ENCODE measurements at places on chromosomes 1 and 21. TPM values are rescaled to one million over a fixed set of nuclear protein-coding genes. Genes with fewer than 3 reads are reported as not detected.
A peak's percentile ranks its signal among the peaks of the same experiment; 100 is the strongest.

HAO2 gene
- total RNA-seq: not detected

FHL3 gene
- 960 TPM for total RNA-seq

NKAIN1 gene
- 1.4 TPM for total RNA-seq

CRABP2 gene
- total RNA-seq: 0.98 TPM

PEAR1 gene
- total RNA-seq: 11.2 TPM

DNA sequence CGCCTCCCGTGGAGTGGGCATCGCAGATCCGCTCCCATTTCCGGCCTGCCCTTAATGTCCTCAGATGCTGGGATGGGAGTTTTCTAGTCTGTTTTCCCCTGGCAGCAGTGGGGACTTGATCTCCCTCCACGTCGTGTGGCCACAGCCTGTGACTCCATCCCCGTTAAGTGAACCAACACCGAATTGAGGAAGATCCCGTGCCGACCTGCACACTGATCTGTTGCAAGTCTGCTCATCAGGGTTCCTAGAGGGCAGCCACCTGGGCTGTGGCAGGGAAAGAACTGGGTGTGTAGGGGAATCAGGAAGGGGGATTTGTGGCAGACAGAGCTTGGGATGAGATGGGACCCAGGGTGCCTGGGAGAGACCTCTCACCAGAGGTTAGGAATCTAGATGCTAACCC, 23.3 kb upstream of the CDK18 start:
- H3K4me1 ChIP-seq: no peaks in the 10 kb centered on the region
- no peak for DNase-seq
- H3K36me3 ChIP-seq: no peaks in the 10 kb centered on the region
- H3K27ac ChIP-seq: no peak overlapping the region

DNA sequence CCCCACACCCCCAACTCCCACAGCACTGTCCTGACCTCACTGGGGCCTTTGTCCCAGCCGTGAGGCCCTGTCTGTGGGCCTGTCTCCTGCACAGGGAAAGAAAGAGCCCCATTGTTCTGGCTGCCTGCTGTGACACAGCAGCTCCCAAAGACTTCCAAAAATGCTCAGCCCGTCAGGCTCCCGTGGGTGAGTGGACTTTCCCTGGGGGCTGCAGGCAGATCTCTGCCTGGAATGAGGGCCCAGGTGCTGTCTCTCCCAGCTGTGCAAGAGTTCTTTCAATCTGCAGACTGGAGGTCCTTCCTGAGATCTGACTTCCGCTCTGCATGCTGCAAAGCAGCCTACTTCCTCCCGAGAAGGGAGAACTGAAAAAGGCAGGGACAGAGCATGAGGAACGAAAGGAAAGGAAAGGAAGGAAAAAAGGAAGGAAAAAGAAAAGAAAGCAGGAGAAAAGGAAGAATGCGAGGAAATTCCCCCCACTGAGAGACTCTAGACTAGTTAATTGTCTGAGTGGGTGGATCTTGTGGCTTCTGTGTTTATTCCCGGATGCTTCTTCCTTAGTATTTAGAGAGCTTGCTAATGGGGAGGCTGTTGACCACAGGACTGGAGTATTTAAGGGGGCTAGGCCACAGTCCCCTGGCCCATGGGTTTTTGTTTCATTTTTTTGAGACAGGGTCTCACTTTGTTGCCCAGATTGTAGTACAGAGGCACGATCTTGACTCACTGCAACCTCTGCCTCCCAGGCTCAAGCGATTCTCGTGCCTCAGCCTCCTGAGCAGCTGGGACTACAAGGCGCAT, 15.0 kb downstream of the NES start:
- H3K27ac ChIP-seq: peak overlapping the region; percentile 93
- no peak overlapping the region for H3K4me3 ChIP-seq
- H3K36me3 ChIP-seq: no peaks in the 10 kb centered on the region

DNA sequence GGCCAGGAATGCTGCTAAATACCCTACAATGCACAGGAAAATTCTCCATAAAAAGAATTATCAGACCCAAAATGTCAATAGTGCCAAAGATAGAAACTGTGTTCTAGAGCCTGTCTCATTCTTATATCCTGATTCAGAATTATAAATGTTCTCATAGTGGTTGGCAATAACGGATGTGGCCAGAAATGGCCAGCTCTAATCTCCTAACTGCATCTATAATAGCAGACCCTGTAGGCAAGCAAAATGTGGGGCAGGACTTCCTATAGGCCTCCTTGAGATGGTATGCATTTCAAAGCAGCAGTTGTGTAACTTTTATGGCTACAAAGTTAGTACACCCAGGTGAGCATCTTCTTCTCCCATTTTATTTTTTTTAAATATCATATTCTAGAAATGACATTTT, 95.9 kb upstream of the SGIP1 start:
- no peak overlapping the region for H3K4me3 ChIP-seq
- no peaks in the 10 kb centered on the region for H3K4me1 ChIP-seq
- no peak overlapping the region for H3K27ac ChIP-seq
- no peaks in the 10 kb centered on the region for H3K27me3 ChIP-seq
- no peaks in the 10 kb centered on the region for H3K36me3 ChIP-seq

All from gastrocnemius medialis (tissue), 4 donors.